Kidney epithelial cell (primary cell): ENCODE measurements at places on chromosomes 1 and 21. TPM values are rescaled to one million over a fixed set of nuclear protein-coding genes. Genes with fewer than 3 reads are reported as not detected.

GRCh38 chr1:227070638-227071285 lies 130.7 kb downstream of the COQ8A start:
- DNase-seq: no peak

DNA sequence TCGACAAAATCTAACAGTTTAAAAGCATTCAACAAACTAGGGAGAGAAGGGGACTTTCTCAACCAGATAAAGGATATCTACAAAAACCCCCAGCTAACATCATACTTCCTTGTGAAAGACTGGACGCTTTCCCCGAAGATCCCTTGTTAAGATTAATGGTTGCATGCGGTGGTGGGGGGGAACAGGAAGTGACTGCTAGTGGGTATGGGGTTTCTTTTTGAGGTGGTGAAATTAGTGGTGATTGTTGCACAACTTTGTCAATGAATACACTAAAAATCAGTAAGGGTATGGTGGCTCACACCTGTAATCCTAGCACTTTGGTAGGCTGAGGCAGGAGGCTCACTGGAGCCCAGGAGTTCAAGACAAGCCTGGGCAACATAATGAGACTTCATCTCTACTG lies 26.9 kb upstream of the EYA3 start:
- no peak for DNase-seq

- DNase-seq: no peak
Measured at GRCh38 chr1:58726581-58726980, 26.7 kb upstream of the MYSM1 start.

DNA sequence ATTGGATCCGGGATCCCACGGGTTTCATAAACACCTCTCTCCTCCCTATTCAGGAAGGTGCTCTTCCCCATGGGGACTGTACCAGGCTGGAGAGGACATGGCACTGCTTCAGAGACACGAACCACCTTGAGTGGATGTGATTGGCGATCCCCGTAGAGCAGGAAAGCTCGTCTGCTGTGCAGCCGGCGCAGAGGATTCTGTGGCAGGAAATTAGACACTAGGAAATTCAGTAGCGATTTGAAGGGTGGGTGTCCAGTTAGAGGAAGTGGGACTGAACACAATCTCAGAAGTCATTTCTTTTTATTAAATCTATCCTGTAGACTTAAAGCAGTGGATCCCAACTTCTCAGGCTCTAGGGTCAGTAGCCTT lies 767 bp downstream of the PDIK1L start:
- no peak for DNase-seq

FAM163A gene
- 0.17 and 0.21 TPM in 2 replicates for total RNA-seq

RAP1GAP gene
- total RNA-seq: 7.1 and 9.0 TPM in 2 replicates

SH2D2A gene
- total RNA-seq: 2.3 and 4.9 TPM in 2 replicates

CD1B gene
- total RNA-seq: not detected in 2 replicates
